NCI-H2029 (cell line): ENCODE measurements at places on chromosomes 5 and 9.

DNA sequence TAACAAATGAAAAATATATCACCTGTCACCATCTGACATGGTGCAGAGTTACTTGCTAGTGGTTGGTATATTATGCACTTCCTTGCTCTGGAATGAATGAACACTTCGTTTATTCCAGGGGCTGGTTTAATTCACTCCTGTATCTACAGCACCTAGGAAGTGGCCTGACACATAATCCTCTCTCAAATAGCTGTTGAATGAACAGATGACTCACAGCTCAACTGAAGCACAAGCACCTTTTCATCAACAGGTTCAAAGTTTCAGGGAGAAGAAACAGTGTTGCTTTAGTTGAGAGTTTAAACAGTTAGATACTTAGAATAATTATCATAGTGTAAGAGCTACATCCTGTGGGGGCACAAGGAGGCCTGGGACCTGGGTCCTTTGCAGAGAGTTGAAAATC, 135.0 kb upstream of the DAP start:
- DNase-seq, result no peak

DNA sequence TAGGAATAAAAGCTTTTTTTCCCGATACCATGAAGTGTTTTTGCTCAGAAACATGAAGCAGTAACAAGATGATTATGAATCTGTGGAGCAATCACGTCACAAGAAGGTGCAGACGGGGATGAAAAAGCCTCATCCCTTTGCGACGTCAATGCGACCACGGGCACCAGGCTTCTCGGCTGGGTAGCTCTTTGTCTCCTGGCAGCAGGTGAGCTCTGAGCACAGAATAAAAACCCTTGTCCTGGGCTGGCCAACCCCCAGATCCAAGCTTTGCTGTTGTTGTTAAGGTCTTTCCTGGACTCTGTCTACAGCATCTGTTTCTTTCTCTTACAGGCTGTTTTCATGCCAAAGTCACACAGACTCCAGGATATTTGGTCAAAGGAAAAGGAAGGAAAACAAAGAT, 113.8 kb downstream of the ANKRD18B start:
- no peak for DNase-seq

DNA sequence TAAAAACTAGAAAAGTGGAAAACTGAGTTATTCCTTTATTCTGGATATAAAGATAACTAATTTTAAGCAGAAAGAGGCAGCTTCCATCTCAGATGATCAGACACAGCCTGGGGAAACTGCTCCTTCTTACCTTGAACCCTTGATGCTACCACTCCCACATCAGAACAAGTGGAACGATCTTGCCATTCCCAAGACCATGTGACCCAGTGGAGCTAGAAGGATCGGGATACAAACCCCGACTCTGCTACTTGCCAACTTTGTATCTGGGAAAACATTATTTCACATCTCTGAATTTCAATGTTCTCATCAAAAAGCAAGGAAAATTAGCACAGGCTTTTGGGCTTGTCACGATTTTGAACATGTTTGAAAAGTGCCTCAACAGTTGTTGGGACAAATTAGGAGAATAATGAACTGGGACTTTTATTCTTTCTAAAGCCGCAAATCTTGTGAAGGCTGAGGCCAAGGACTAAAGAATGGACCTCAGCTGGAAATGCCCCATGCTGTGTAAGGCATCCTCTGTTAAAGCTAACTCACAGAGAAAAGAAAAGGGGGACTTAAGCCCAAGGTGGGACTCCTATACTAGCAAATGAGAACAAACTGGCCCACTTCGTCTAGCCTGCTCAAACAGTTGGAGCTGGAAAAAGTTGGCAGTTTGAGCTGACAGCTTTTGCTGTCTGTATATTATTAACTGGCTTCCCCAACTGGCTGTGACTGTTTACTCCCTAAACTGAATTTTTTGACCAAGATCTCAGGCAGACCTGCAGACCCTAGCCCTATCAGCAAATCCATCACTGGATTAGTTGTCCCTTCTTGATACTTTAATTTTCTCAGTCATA, 552.3 kb downstream of the EFNA5 start:
- no peak for DNase-seq

GRCh38 chr5:170403675-170404074, 14.5 kb upstream of the KCNMB1 start:
- DNase-seq, result no peak

- no peak for DNase-seq
Observed at GRCh38 chr5:104793031-104793754, 1230.6 kb upstream of the NUDT12 start.

- no peak for DNase-seq
Observed at GRCh38 chr5:126369995-126370731, 53.0 kb upstream of the GRAMD2B start.

GRCh38 chr9:117772960-117773359, 68.8 kb downstream of the TLR4 start:
- DNase-seq, result no peak

DNA sequence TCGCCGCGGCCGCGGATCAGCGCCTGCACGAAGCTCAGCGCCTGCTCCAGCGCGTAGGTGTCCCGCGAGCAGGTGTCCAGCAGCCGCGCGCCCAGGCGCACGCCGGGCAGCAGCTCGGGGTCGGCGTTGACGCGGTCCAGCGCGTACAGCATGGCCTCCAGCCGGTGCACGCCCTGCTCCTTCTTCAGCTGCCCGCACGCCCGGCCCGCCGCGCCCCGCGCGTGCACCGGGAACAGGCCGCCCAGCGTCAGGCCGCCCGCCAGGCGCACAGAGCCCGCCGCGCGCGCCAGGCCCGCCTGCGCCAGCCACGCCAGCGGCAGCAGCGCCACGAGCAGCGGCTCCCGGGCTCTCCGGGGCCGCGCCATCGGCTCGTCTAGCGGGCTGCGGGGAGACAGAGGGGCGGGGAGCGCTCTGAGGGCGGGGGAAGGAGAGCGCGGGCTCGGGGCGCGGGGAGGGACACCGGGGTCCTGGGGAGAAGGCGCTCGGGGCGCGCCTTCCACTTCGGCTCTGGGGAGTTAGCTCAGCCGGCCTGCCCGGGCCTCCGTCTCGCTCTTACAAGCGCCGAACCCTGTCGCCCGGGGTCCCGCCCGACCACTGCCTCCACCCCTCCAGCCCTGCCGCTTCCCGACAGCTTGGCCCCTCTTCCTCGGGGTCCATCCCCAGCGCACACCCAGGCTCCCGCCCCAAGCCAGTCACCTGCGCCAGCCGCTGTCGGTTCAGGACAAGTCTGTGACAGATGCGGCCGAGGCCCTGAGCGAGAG, at the start of gene GRM6:
TSS of gene GRM6 (minus strand) at position 741 of the 761 bp plus-strand sequence. CDS start at position 365, 376 bp downstream.
- DNase-seq, result no peak

DNA sequence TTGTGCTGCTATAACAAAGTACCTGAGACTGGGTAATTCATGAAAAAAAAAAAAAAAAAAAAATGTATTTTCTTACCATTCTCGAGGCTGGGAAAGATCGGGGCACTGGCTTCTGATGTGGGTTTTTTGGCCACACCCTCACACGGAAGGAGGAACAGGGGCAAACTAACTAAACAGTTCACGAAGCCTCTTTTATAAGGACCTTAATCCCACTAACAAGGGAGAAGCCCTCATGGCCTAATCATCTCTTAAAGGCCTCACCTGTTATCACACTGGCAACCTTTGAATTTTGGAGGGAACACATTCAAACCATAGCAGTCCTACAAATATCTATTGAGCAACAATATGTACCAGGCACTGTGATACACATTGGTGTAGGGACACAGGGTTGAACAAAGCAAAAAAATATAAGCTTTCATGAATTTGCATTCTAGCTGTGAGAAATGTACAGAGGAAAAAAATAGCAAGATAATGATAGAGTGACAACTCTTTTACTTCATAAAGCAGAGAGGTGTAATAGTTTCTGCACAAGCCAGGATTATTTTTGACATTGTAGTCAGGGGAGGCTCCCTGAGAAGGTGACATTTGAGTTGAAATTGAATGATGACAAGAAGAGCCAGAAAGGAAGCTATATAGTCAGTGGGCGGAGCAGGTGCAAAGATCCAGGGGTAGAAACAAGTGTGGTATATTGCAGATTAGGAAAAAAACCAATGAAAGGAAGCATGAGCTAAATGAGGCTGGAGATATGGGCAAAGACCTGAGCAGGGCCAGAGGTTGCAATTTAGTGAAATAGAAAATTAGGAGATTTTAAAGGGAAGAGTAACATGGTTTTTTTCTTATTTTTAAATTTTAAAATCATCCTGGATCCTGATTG, 68.1 kb upstream of the GRAMD2B start:
- no peak for DNase-seq

GRCh38 chr9:132639322-132639721, 30.5 kb downstream of the DDX31 start:
- no peak for DNase-seq

DNA sequence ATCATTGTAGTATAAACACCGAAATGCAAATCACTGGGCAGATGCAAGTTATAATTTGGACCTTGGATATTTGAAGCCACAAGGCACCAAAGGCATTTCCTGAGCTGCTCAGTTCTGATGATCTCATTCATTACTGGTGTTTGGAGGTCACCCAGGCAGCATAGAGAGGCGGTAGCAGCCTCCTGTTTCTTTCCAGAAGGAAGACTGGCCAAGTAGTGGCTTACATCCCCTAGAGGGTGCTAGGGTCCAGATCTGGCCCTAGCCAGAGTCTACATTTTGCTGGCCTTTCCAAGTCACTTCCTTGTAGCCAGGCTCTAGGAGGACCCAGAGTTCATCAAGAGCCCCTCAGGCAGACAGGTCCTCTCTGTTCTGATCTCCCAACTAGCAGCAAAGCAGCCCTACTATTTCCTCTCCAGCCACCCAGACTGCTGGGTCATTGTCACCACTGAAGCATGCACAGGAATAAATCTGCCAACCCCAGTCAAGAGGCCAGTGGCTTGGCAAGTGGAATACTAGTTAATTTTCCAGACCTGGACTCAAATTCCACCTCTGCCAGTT, 33.4 kb upstream of the TTC1 start:
- no peak for DNase-seq

DNA sequence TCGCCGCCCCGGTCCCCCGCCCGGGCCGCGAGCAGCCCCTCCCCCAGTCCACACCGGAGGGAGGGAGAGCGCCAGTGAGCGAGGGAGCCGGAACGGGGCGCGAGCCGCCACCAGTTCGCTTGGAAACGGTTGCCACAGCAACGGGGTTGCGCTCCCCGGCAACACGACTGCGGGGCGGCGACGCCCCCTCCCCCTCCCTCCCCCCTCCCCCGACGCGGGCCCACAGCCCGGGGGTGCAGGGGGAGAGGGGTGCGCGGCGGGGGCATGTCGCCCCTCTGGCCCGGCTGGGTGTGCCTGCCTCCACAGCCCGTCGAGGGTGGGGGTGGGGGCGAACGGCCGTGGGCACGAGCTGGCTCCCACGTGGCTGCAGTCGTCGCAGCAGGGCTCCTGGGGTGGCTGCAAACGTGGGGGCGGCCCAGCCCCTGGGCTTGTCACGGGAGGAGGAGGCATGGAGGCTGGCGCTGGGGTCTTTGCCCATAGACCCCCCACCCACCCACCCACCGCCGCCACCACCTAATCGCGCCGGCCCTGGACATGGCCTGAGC, 524 bp downstream of the PRR7 start:
- peak; percentile 52 for DNase-seq

- no peak for DNase-seq
Observed at GRCh38 chr9:1267141-1267570, 217.0 kb downstream of the DMRT2 start.

- DNase-seq, result peak; percentile 32
Observed at GRCh38 chr5:62460578-62460983, 48.0 kb downstream of the IPO11 start.

DNA sequence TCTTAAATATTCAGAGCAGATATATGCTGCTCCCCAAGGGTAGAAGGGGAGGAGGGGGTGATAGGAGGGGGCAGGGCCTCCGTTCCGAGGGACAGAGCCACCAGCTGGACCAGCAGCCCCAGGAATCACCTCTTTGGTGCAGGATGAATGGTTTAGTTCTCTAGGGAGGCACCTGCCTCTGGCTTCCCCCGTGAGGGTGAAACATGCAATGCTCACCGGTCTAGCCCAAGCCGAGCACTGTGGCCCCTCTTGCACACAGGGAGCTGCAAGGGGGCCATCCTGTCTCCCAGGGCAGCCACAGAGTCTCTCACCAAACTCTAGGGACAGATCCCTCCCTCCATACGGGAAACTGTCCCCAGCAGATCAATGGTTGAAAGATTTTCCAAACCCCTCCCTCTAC, 163.7 kb downstream of the DAB2IP start:
- DNase-seq, result no peak

DNA sequence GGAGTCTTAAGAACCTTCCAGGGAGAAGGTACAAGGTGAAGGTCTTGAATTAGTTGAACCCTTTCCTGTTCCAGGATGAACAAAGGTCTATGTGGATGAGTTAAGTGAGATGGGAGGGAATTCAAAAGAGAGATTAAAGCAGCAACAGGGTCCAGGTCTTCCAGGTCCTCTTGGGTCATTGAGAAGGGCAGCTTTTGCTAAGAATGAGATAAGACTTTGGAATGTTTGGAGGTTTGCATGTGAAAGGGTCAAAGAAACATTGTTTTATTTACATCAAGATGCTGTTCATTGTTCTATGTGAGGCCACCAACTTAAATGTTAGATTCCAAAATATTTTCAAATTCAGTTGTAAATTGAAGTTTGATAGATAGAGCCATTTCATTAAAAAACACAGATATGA, 463.9 kb downstream of the ANXA1 start:
- DNase-seq, result no peak

DNA sequence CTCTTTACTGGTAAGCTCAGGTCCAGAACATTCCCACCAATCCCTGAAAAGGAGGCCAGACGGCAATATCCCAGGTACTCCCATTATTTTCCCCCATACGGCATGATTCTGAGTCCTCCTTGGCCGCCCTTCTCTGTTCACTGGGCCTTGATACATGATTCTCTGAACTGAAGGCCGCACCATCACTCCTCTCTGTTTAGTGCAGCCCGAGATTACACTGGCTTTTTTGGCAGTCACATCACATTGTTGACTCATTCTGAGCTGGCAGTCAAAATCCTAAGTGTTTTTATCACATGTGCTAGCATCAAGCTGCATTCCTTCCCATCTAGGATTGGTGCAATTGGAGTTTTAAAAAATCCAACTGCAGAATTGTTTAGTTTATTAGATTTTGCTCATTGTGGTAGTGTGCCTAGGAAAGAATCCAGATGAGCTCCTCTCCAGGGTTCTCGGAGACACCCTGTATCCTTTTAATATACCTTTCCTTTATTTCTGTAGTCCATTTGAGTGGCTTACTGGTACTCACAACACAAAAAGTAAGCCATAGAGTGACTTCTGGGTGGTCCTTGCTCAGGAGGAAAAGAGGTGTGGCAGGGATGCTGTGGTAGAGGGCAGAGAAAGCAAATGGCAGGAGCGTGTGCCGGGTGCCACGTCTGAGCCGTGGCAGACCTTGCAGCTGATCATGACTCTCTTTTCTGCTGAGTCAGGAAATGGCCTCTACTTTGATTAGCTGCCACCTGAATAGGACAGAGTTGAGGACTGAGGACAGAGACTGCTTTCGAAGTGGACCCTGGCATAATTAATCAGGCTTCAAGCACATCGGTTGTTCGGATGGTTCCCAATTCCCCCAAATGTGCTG, 121.1 kb upstream of the IL12B start:
- no peak for DNase-seq

DNA sequence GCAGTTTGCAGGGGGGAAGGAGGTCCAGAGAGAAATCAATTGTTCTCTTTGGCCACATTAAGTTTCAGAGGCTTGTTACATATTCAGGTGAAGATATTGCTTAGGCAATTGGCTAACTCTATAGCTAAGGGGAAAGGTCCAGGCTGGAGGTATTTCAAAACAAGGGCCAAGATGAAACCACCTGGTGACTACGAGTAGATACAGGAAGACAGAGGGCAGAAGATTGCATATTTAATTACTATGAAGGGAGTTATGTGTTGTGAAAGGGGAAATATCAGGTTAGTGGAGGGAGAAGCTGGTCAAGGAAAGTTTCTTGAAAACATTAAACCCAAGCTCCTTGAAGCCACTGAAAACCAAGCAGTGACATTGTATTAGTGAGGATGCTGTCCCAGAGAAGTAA, 1.9 kb upstream of the RAD23B start:
- DNase-seq, result no peak

GRCh38 chr5:175564716-175565115, 86.4 kb downstream of the SFXN1 start:
- no peak for DNase-seq
